ENCODE measurements at places on chromosomes 11 and 22. TPM values are rescaled to one million over a fixed set of nuclear protein-coding genes. Genes with fewer than 3 reads are reported as not detected.

DNA sequence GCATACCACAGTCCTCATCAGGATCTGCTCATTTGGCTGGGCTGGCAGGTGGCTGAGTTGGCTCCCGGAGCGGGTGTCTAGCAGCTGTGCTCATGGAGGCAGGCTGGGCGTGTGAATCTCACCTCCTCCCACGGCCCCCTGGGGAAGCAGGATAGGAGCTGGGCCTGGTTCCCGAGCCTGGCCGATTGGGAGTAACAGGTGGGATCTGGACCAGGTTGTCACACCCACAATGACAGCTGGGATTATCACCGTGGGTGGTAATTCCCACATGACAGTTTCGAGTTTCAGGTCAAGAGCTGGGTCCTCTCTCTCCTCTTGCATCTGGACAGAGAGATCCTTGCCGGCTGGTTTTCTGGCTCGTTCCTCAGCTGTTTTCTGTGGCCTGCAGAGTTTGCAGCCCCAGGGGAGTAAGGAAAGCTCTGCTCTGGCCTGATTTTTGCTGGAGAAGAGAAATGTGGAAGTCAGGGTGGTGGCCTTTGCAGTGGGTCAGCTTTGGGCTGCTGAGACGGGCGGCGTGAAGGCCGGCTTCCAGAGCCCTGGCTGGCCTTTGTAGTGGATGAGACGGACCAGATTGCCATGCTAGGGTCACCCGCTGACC, 57.0 kb downstream of the BCR start:
- DNase-seq: no peak

DNA sequence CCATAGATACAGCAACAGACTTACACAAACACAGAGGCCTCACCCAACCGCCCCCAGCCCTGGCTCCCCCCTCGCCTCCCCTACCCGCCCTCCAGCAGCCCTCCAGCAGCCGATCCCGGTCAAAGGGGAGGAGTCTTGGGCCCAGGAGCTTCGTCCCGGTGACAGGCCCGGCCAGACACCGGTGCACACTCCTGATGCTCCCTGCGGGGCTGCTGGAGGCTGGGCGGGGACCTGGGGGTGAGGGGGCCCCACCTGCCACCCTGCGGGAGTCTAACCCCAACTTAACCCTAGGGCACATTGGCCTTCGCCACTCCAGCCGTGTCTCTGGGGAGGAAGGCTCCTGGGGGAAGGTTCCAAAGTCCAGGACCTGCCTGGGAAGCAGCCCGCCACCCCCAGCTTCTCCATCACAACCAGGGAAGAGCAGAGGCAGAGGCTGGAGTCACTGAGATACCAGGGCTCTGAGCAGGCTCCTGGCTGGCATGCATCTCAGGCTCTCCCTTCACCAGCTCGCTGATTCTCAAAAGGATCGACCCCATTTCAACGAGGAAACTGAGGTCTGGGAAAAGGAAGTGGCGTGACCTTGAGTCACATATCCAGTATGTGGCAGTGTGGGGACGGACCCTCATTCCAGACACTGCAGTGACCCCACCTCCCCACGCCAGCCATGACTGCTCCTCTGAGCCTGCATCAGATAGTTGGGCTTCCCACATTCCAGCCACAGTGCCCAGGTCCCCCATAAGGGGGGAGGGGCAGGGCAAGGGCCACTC, 14.4 kb downstream of the BCL9L start:
- peak; percentile 81 for DNase-seq

DNA sequence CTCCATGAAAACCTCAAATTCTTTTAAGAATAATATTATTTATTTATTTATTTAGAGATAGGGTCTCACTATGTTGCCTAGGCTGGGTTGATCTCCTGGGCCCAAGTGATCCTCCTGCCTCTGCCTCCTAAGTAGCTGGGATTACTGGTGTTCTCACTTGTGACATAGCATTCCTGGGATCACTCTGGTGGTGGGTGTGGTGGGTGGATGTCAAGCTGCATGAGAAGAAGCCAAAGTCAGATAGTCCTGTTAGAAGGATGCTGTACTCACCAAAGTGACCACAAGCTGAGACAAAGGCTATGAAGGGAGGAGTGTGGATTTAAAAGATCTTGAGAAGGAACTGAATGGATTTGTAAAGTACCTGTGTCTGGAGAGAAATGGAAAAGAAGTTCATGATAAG, 87.9 kb upstream of the SPON1 start:
- no peak for DNase-seq

NCR3LG1 gene
- total RNA-seq: 0.52 TPM

- peak; percentile 61 for DNase-seq
Observed at GRCh38 chr11:65468874-65469333, 29.9 kb upstream of the MALAT1 start.

- DNase-seq: no peak
Observed at GRCh38 chr11:10625982-10626311, 57.5 kb upstream of the LYVE1 start.

- DNase-seq: no peak
Observed at GRCh38 chr11:67368621-67369020, 4.8 kb downstream of the CLCF1 start.

KRTAP5-9 gene
- total RNA-seq: not detected

GRCh38 chr11:13316528-13316961, 39.0 kb downstream of the BMAL1 start:
- DNase-seq: peak; percentile 97

GRCh38 chr11:67389477-67389876, 2.3 kb upstream of the RAD9A start:
- DNase-seq: peak; percentile 38

MYEOV gene
- 2.7 TPM for total RNA-seq

BTG4 gene
- not detected for total RNA-seq

CLDN25 gene
- not detected for total RNA-seq

DNA sequence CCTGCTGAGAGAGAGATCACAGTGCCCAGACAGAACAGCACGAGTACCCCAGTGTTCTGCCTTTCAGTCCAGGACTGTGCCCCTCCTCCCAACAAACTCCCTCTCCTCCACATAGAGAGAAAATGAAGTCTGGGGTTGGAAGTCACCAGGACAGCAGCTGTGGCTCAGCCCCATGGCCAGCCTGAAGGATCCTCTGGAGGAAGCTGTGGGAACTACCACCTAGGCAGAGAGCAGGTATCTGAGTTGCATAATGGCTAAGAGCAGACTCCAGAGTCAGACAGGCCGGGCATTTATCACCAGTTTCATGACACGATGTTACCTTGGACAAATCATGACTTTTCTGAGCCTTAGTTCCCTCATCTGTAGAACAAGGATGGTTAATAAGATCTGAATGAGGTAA, 61.2 kb upstream of the RRAS2 start:
- DNase-seq: no peak

MLC1 gene
- not detected for total RNA-seq

CBLIF gene
- total RNA-seq: not detected

- peak; percentile 23 for DNase-seq
Observed at GRCh38 chr11:108218455-108218854, 4.0 kb downstream of the NPAT start.

- no peak for DNase-seq
Observed at GRCh38 chr11:133825666-133826065, 19.6 kb downstream of the SPATA19 start.

DNA sequence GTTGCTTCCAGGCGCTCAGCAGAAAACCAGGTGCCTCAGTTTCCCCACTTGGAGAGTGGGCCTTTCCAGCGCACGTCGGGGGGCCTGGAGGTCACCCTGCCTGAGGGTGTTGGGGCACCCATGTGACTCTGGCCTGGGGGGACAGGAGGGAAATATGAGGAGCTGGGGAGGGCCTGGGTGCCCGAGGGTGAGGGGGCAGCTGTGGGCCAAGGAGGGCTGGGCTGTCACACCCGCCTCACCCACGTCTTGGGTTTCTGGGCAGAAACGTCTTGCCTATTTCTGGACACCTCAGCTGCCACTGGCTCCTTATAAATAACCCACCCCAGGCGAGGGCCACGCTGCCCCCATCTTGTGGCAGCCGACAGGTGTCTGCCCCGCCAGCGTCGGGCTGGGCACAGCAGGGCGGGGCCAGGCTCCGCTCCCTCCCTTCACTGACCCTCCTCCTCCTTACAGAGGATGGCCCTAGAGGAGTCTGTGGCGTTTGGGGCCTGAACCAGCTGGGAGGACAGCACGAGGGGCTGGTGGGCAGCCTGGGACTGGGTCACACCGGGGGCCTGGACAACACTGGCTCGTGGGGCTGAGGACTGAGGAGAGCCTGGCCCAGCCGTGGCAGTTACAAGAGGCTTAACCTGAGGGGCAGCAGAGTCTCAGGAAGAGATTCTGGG, 1.5 kb downstream of the TNNT3 start:
- DNase-seq: no peak

HSPB2 gene
- not detected for total RNA-seq

MACROD1 gene
- 10.3 TPM for total RNA-seq

GRCh38 chr22:39877079-39877845, 16.3 kb downstream of the ENTHD1 start:
- DNase-seq: no peak

NCAM1 gene
- total RNA-seq: not detected

- DNase-seq: peak; percentile 84
Observed at GRCh38 chr11:121249039-121249663, 43.4 kb upstream of the SC5D start.

GRCh38 chr11:26964339-26964738, 29.6 kb upstream of the FIBIN start:
- DNase-seq: no peak

DNA sequence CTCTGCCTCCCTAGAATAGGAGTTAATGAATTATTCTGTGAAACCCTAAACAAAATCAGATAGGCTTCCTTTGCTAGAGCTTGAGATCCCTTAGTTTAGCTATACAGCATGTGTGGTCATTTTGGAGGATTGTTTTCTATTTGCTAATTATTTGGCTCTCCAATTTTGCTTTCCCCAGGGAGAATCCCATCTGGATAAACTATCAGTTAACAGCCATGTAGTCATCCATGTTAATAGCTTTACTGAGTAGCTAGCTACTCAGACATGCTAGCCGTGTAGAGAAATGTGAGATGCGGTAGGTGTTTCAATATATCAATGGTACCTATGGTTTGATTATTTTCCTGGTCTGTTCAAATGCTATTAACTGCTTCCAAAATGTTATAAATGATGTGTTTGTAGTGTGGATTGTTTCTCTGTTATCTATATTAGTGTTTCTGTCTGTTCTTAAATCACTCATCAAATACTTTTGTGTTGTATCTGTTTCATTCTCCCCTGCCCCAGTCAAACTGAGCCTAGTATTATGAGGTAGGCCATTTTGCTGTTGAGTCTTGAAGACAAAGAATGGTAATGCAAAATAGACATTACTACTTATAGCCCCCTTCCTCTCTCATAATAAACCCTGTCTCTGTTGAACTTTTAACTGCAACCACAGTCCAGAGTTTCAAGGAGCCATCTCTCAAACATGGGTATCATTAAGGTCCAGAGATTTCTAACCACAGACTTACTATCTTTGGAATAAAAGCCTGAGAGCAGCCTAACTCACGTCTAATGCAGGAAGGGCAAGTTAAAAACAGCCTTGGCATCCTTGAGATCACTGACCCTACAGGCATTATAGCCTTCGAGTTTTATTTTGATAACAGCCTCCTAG, 56.1 kb upstream of the GRAMD1B start:
- DNase-seq: no peak

NELL1 gene
- total RNA-seq: not detected

APOBEC3F gene
- total RNA-seq: 6.1 TPM

FTH1 gene
- total RNA-seq: 948 TPM

ST3GAL4 gene
- 49.2 TPM for total RNA-seq

RPLP2 gene
- total RNA-seq: 714 TPM

SIK3 gene
- total RNA-seq: 11.0 TPM

DNA sequence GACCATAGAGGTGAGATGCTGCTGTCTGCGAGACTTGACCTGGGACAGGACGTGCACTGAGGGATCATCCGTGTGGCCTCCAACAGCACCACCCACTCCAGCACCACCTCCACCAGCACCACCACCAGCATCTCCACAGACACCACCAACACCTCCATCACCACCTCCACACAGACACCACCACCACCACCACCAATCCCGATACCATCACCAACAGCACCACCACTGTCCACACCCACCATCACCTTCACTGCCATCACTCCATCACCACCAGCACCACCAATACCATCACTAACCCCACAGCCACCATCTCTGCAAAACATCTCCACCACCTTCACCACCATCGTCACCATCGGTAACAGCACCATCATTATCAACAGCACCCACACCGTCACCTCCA, 26.6 kb upstream of the SLC22A12 start:
- no peak for DNase-seq

- DNase-seq: peak; percentile 89
Observed at GRCh38 chr11:23540101-23540561, 679.9 kb upstream of the CCDC179 start.

TBX10 gene
- total RNA-seq: not detected

- no peak for DNase-seq
Observed at GRCh38 chr22:37430941-37431340, 3.7 kb upstream of the ELFN2 start.

TMEM218 gene
- 32.7 TPM for total RNA-seq

DNA sequence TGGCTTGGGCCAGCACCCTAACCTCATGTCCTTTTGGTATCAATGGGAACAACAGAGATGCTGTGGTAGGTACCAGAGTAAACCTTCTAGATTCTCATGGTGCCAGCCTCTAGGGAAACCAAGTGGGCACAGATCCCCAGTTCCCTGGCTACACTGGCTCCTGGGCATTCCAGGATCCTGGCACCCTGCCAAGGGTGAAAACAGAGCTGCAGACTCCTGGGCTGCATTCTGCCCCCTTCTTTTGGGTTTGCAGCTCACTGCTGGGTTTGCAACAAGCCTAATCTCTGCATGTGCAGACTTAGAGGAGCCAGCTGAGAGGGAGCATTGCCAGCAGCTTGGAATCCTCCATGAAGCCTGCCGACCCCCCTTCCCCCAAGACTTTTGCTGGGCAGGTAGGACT, 30.6 kb downstream of the PRDM11 start:
- DNase-seq: peak; percentile 47

DNA sequence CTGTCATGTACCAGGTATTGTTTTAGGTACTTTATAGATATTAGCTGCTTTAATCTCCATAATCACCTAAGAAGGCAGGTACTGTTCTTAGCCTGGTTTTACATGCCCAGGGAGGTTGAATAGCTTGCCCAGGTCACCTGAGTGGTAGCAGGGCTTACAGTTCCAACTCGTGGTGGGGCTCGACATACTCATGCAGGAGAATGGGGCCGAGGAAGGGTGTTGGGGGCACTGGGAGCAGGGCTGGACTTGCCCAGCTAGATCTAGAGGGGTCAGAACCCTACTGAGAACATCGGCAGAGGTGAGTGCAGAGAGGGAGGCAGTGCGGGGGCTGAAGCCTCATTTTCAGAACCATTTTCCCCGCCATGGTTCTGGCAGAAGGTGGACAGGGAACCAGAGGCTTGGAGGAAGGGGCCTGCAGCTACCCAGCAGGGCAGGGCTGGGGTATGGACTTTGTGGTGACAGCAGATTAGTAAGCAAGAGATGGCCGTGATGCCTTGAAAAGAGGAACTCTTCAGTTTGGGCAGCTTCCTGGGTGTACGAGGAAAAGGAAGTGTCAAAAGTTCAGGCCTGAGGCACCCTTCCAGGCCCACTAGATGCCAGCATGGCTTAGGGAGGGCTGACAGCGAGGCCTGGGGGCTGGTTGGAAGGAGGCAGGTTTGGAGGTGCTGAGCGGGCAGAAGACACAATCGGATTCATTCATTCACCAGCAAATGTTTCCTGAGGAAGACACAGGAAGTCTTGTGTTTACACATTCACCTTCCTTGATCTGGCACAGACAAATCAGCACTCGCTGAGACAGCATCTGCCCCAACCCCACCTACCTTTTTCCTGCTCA, 54.7 kb upstream of the LYVE1 start:
- DNase-seq: no peak

GRCh38 chr11:69558519-69558941, 77.1 kb downstream of the LINC01488 start:
- DNase-seq: no peak

WNT11 gene
- total RNA-seq: 3.1 TPM

Data from M059J (cell line).